Esophagus squamous epithelium (tissue), 5 donors: ENCODE measurements at places on chromosomes 7 and 10.

- DNase-seq, result no peak
These were observed 3.9 kb upstream of the ITGB1 start for GRCh38 chr10:32961895-32962369.

GRCh38 chr7:7131273-7131672 lies 51.1 kb upstream of the C1GALT1 start:
- no peak for DNase-seq

DNA sequence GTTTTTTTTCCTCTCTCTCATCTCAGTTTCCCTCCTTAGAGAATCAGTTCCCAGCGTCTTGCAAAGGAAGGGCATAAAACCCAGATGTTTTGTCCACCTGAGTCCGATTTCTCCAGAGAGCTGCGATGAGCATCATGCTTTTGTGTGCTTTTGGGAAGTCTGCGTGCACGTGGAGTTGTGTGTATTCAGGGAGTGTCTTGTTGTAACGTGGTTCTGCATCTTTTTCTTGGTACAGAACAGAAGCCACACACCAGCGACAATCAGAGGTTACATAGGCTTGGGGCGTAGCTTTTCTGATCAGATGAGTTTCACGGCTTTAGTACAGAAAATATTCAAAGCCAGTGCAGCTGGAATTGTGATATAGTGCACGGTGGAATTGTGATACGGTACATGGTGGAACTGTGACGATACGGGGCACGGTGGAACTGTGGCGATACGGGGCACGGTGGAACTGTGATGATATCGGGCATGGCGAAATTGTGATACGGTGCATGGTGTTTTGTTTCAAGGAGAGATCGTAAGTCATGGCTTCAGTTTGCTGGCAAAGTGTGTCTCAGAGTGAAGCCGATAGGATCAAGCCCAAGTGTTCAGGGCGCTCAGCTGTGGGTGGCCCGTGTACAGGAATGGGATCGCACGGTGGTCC lies 32.8 kb downstream of the FOXK1 start:
- DNase-seq, result no peak

DNA sequence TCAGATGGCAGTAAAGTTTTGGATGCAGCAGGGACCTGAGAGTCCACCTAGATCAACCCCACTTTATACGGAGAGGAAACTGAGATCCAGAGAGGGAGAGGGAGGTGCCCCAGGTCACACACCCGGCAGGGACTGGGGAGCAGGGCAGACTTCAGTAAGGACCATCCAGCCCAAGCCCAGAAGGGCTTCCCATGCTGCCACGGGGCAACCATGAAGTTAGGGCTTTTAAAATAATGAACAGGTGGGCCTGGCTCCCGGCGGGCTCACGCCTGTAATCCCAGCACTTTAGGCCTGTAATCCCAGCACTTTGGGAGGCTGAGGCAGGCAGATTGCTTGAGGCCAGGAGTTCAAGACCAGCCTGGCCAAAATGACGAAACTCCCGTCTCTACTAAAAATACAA lies 98.5 kb downstream of the HIP1 start:
- no peak for DNase-seq

DNA sequence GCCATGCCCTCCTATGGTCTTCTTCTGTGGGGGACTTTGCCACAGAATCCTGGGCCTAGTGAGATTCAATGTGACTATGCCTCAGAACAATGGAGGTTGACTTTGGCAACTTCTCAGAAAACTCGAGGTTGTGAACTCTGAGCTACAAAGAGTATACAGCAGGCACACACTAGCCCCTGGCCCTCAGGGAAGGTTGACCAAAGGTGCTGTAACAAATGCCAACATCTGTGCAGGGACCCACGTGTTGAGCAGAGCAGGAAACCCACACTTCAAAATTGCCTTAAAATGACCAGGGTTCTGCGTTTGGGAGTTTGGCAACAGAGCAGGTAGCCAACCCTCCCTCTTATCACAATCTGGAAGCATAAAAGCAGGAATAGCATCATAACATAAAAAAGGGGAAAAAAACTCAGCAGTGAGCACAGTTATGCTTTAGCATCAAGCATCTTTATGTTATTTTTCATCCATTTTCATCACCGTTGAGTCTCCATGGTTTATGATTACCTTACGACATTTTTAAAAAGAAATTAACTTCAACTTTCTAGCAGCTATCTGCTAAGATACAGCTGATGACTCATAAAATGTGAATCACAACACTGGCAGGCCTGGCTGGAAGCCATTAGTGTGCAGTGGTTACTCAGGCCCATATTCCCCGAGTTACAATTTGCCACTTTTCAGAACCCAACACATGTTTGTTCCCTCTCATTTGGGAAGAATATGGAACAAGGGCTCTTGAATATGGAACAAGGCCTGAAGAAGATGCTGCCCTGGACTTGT lies 11.1 kb downstream of the PRLHR start:
- no peak for DNase-seq
